HCT116 (cell line): ENCODE measurements at places on chromosomes 2 and 18.

- no peak for DNase-seq
These were observed 7.6 kb upstream of the ADAM23 start for GRCh38 chr2:206435742-206436141.

- no peak for DNase-seq
These were observed 15.8 kb upstream of the MTCL1 start for GRCh38 chr18:8689517-8689916.

- DNase-seq, result no peak
These were observed 141.4 kb downstream of the MBP start for GRCh38 chr18:76991021-76991688.

DNA sequence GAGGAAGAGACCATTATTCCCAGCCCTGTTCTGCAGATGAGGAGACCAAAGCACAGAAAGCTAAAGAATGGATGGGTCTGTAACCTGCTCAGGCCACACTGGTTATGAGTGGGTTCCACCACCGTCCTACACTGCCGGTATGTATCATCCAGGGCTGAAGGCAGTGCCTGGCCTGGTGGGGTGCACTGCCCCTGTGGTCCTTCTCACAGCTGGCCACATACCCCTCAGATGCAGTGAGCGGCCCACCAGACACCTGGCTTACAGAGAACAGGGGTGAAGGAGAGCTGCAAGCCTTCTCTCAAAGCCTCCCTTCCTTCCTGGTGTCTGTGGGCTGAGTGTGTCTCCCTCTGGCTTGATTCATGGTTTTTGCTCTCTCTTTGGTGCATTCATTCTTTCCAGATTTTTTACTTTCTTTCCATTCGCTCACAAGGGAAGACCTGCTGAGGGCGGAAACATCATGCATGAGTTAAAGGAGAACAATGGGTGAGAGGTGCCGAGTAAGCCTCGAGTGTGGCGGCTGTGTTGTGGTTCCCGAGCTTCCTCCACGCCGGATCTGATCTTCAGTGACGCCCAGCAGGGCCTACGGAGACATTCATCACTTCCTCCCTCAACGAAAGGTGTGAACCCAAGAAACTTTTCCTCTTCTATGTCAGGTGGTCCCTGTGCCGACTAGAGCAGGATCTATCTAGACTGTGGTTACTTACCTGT, 62.1 kb upstream of the REL start:
- no peak for DNase-seq

DNA sequence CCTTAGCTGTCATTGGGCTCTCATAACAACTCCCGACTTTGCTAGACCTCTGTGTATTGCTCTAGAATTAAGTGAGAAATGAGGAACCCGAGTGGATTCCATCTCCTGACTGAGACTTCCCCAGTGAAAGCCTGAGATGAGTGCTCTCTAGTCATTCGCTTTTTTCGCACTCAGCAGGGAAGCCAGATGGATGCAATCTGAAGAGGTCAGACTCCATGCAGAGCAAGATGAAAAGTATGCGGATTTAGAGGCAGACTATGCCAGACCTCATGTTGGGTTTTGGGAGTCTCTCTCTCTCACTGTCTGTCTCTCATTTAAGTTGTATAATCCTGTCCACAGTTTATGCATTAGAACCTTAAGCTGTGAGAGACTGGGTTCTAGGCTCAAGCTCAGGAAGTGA, 88.6 kb downstream of the SLC5A7 start:
- no peak for DNase-seq
